Uterus (tissue), 4 donors: ENCODE measurements at places on chromosomes 12 and 14. TPM values are rescaled to one million over a fixed set of nuclear protein-coding genes. Genes with fewer than 3 reads are reported as not detected.

- no peak for DNase-seq
These were observed 9.3 kb downstream of the RILPL2 start for GRCh38 chr12:123427036-123427769.

- DNase-seq: no peak
These were observed 149.0 kb downstream of the NAV3 start for GRCh38 chr12:77979597-77980250.

GRCh38 chr12:104702565-104703139 lies 245.9 kb downstream of the CHST11 start:
- DNase-seq: peak; percentile 83

- DNase-seq: no peak
These were observed 28.0 kb upstream of the GARIN6 start for GRCh38 chr12:99619389-99620158.

- DNase-seq: no peak
These were observed 20.1 kb upstream of the OR6J1 start for GRCh38 chr14:22664261-22664660.

- DNase-seq: no peak
These were observed 30.4 kb upstream of the DACT1 start for GRCh38 chr14:58607131-58607951.

- DNase-seq: no peak
These were observed 128.9 kb downstream of the FOXN3 start for GRCh38 chr14:89288114-89288513.

GRCh38 chr12:104827587-104827986 lies 130.5 kb downstream of the SLC41A2 start:
- DNase-seq: no peak

GRCh38 chr12:92389466-92389865 lies 243.8 kb upstream of the BTG1 start:
- no peak for DNase-seq

DNA sequence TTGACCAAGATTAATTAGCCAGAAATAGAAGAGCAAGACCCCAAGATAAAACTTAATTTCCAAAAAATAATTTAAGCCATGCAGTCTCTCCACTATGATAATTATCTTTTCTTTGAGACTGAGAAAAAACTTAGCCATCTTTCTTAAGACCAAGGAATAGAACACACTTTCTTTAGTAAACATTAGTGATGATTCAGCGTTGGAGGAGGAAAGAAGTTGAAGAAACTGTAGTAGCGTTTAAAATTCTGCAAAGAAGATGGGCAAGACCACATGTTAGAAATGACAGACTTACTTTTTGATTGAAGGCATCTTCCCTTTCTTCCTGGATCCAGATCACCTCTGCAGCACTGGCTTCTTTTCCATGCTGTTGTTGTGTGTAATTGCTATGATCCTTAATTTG lies 124.8 kb upstream of the RASSF8 start:
- DNase-seq: no peak

DNA sequence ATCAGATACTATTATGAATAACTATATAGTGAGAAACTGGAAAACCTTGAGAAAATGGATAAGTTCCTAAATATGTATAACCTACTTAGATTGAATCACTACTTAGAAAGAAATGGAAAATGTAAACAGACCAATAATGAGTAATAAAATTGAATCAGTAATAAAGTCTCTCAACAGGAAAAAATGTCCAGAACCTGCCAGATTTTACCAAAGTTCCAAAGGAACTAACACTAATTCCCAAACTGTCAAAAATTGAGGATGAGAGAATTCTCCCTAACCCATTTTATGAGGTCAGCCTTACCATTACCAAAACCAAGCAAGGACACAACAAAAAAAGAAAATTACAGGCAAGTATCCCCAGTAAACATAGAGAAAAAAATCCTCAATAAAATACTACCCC lies 272.0 kb downstream of the RPAP3 start:
- DNase-seq: no peak

- DNase-seq: no peak
These were observed 53.2 kb upstream of the DYRK2 start for GRCh38 chr12:67595365-67595764.

GRCh38 chr12:91059211-91059610 lies 1.4 kb upstream of the KERA start:
- DNase-seq: no peak

- DNase-seq: no peak
These were observed 130.5 kb downstream of the TMTC1 start for GRCh38 chr12:29653286-29653685.

DNA sequence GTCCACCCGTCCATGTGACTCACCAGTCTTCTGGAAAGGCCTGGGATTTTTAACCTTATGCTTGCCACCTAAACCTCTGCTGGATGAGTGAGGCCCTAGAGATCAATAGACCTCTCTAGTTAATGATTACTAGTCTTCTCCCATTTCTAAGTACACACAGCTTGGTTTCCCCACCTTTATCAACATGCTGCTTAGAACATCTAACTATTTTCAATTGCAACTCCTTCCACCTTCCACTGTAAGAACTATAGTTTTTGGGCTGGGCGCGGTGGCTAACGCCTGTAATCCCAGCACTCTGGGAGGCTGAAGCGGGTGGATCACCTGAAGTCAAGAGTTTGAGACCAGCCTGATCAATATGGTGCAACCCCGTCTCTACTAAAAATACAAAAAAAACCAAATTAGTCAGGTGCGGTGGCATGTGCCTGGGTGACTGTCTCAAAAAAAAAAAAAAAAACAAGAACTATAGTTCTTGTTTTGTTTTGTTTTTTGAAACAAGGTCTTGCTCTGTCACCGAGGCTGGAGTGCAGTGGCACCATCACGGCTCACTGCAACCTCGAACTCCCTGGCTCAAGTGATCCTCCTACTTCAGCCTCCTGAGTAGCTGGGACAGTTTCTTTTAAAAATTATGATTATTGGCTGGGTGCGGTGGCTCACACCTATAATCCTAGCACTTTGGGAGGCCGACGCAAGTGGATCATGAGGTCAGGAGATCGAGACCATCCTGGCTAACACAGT lies 18.7 kb upstream of the MDM2 start:
- no peak for DNase-seq

- DNase-seq: no peak
These were observed 13.1 kb downstream of the TEDC1 start for GRCh38 chr14:105503935-105504692.

- DNase-seq: no peak
These were observed 16.1 kb upstream of the MFAP5 start for GRCh38 chr12:8678661-8679111.

GRCh38 chr14:91159906-91160305 lies 46.0 kb downstream of the DGLUCY start:
- DNase-seq: no peak

- no peak for DNase-seq
These were observed 11.6 kb upstream of the PTPRB start for GRCh38 chr12:70648831-70649230.

GRCh38 chr12:62776997-62777396 lies 158.0 kb downstream of the PPM1H start:
- DNase-seq: no peak

GRCh38 chr14:99391671-99392070 lies 89.0 kb downstream of the SETD3 start:
- no peak for DNase-seq

Gene TULP3
- 7.2 TPM for total RNA-seq

Gene CEP170B
- 1.2 TPM for total RNA-seq

Gene OTX2
- not detected for total RNA-seq

Gene C12orf42
- not detected for total RNA-seq

Gene CD163L1
- 3.8 TPM for total RNA-seq

Gene MYRFL
- not detected for total RNA-seq

Gene MFAP5
- total RNA-seq: 194 TPM

Gene TAS2R42
- not detected for total RNA-seq
